Stimulated activated CD8-positive, alpha-beta memory T cell treated with anti-CD3 and anti-CD28 coated beads, Interleukin-4, amount 100 ng/mL, for 24 hours (primary cell): ENCODE measurements at places on chromosomes 7 and 10.

DNA sequence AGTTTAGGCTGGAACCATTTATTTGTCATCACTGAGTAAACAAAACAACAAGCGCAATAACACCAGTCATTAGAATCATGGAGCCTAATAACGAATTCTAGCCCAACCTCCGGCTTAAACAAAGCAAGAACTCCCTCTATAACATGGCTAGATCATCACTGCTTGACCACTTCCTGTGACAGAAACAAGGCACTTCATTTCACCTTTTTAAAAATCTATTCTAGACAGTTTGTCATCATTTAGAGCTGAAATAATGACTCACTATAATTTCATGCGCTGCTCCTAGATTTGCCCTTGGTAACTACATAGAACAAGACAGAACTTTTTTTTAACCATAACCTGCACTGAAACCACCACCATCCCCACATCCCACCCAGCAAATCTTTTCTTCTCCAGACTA lies 81.3 kb downstream of the OSBPL3 start:
- no peak for DNase-seq

- no peak for DNase-seq
These were observed 13.7 kb upstream of the DLX6 start for GRCh38 chr7:96991546-96992191.

- DNase-seq: no peak
These were observed 109.9 kb downstream of the SLC25A13 start for GRCh38 chr7:96211954-96212353.

DNA sequence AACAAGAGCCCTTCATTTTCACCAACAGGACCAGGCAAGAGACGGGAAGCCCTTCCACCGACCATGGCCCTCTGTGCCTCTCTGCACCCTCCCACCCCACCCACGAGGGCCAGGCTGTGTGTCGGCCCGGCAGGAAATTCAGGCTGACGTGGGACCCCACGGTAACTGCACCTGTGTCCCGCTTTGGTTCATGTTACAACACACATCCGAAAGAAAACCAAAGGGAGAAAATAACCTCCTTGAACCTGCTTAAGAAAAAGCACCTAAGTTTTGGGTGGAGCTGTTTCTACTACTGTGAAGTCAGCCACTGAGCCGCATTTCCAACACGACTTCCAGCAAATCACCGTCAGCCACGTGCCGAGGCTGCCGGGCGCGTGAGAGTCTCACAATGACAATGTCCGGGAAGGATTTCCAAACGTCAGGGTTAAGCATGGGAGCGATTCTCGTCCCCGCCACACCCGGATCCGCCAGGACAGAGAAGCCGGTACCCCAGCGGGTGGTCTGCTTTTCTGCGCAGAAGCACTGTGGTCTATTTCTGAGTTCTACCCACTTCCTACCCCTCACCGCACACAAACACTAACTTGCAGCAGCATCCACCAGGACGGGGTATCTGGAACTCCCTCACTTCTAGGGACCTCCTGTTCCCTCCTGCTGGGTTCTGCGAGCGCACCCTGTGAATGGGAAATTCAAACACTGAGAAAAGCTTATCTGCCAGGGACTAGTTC lies 36.6 kb downstream of the AMZ1 start:
- DNase-seq: no peak

DNA sequence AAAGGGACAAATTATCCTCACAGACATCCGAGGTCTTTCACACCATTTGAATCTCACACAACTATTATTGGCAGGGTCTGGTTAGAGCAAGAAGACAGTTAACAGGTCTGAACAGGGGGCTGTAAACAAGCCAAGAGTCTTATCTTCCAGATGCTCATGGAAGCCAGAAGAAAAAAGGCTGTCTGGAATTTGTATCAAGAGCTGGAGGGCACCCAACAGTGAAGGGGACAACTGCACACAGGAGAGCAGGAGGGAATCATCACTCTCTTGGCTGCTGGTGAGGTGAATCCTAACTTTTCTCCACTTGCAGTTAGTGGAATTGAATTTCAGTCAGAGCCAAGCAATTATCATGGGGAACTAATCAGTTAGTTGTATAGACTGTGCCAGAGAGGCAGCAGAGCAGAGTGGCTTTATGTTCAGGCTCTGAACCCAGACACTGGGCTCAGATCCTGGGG lies 880.2 kb upstream of the AUTS2 start:
- no peak for DNase-seq

DNA sequence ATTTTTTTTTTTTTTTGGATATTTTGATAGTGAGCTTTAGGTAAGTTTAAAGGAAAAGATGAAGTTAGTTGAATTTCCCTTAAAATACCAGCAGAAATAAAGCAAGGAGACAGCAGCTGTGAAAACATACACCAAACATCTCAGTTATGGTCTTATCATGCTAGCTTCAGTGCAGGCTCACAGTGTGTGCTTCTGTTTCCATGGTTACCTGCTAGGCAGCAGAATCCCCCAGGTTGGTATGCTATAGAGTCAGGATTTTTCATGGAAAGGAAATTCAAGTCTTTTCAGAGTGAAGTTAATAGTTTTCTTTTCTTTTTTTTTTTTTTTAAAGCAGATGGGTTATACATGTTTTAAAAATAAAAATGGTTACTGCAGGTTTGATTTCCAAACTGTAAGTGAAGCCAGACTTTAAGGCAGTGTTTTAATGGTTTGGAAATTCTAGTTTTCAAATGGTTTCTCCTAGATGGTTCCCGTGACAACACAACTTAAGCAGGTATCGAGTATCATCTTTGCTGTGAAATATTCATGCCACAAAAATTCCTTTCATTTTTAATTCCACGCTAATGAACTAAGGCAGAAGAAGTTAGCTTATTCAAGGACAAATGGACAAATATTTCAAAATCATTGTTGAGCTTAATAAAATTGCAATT lies 230.9 kb downstream of the BICC1 start:
- DNase-seq: no peak

DNA sequence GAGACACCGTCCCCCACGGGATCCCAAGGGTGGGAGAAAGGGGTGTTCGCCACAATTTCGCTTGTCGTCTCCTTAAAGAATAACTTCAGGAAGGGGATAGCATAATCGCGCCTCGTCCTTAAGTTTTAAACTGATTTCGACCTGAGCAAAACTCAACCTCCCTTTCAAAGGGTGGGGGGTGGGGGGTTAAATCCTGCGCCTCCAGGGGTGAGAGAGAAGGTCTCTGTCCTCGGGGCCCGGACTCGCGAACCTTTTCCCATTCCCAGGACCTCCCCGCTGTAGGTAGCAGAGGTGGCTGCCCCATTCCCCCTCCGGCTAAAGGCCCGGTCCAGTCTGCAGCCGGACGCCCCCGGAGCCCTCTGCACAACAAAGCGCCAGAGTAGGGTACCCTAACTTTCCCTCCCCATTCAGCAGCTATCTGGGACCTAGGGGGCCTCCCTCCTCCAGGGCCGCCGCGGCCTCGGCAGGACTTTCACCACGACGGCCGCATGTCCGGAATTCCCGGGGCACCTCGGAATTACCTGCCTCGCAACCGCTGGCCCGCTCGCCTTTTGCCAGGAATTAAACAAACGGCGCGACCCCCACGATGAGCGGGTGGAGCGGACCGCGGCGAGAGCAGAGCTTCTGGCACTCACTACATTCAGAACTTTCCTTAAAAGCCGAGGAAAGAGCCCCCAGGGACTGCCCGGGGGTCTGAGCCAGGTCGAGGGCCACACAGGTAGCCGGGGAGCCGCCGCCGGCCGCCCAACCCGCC lies 1.7 kb downstream of the CDK6 start:
- no peak for DNase-seq

DNA sequence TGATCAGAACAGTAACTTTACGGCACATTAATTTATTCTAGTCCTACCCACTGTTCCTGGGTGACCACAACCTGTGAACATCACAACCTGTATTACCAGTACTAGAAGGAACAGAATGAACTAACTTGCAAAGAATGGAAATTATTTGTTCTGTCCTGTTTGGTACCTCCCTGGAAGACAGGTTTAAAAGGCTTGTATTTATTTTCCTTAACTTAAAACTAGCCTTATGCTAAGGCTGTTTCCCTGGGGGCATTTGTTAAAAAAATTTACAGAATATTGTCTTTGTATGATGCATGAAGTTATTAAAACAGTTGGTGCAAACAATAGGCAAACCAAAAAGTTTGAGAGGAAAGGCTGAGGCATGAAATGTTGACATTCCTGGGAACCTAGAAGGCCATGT lies 132.7 kb downstream of the DNAJC1 start:
- DNase-seq: no peak

DNA sequence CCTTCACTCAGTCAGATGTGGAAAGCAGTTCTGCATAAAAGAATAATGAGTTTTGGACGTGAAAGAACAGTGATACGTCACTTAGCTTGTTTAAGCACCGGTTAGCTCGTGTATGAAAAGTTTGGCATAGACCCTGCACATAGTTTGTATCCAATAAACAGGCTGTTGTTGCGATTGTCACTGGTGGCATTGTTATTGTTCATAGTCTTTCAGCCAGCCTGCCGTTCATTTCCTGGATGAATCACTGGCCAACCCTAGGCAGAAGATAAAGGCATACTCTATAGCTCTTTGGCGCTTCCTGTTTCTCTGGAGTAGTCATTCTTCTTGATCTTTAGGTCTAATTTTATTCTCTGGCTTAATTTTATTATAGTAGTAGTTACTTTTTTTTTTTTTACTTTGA lies 57.8 kb upstream of the ANKRD30A start:
- no peak for DNase-seq

DNA sequence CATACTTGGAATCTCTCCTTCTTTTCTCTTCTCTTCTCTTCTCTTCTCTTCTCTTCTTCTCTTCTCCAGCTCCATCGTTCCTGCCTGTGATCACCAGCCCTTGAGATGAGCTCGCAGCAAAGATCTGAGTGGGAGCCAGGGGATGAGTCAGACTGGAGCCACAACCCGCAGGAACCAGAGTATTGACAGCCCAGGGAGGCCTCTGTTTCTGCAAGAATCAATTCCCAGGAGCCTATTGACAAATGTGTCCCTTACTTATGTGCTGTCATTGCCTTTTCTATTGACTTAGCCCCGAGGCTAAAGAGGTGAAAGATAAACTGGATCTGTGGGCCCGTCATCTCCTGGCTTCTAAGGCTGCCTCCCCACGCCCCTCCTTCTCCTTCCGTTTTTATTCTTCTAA lies 13.1 kb upstream of the HABP2 start:
- DNase-seq: no peak

DNA sequence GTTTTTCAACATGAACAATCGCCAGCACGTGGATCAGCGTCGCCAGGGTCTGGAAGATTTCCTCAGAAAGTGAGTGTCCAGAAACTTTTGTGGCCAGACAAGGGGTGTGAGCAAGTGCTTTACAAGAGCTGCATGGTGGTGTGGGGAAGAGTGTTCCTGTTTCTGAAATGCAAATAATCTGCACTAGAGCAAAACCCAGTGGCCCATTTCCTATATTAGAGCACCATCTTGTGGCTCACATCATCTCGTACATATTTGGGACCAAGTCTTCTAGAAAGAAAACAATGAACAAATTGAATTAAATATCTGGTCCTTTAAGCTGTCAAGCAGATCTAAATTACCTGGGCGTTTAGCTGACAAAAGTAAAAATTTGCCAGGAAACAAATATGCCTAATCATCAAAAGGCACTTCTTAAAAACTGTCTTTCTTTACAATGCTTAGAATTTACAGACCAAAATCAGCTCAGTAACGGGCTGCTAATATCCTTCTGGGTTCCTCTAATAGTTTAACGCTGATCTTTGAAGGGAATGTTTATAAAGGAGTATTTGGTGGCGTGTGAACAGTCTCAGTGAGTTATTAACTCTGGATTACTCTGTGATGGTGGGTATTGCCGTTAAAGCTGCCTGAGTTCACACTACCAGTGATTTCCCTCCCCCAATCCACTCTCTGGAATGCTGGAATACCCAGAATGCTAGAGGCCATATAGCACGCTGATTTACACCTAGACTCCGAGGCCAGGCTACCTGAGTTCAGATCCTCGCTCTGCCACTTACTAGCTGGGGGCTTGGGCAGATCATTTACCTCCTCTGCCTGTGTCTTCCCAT lies 73.6 kb downstream of the SNX10 start:
- no peak for DNase-seq

DNA sequence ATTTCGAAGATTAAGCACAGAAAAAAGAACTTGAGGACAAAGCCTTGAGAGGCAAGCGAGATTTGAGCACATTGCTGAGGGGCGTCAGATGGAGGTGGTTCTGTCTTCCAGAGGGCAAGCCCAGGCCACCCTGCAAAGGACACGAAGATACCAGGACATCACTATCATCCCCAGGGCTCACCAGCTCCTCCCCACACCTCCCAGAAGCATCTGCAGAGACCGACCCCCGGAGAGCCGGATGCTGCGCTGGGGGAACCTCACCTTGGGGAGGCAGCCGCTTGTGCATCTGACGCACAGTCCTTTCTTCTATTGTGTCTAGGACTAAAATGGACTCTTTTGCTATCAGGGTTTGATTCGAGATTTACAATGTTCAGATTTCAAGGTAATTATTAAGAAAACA lies 259.7 kb downstream of the DNAJB6 start:
- DNase-seq: no peak

- no peak for DNase-seq
These were observed 40.5 kb upstream of the MMD2 start for GRCh38 chr7:4999369-4999950.

DNA sequence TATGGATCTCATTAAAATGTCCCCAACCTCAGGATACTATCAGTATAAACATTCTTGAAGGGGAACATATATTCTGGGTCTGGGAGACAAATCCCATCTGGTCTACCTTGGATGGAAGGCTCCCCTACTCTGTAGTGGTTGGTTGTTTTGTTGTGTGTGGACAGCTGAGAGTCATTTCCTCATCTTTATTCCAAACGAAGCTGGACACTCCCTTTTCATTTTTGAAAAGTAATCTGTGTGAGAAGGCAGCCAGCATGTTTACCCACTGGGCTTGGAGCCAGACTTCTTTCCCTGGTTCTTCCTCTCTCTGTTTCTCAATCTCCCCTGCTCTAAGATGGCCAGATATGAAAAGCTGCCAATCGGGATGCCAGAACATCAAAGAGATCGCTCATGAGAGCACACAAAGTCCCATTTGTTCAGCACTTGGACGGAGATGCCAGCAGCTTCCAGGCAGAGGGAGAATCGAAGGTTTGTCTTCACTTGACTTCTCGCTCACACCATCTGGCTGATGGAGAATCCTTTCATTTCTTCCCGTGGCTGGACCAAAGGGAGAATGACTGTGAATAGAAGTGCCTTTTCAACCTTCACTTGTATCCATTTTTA lies 108.1 kb upstream of the AGR3 start:
- no peak for DNase-seq
